Activated naive CD4-positive, alpha-beta T cell treated with anti-CD3 and anti-CD28 coated beads for 36 hours (primary cell): ENCODE measurements at places on chromosomes 7 and 10.

DNA sequence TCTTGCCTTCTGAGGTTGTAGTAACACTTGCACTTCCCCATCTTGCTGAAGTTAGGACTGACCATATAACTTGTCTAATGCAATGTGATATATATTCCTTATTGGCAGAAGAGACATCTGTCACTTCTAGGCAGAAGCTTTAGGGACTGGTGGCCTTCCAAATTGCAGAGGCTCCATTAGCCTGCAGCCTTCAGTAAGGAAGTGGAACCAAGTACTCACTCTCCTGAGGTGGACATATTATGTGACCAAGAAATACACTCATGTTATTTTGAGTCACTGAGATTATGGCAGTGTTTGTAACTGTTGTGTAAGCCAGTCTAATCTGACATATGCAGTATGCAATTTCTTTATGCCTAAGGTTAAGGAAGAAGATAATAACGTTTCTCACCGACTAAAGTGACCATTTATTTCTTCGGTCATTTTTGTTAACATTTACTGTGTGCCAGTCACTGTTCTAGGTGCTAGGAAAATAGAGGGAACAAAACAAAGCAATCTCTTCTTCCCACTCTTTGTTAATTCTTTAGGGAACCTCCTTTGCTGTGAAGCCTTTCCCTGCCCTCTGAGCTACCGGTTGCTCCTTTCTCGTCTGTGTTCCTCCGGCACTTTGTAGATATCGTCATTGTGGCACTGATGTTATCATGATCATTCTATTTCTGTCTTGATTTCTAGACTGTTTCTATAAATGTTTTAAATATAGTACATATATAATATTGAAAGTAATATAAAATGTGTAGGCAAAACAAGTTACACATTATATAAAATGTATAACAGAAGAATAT is 52.9 kb upstream of the HBP1 start:
- no peak for DNase-seq

DNA sequence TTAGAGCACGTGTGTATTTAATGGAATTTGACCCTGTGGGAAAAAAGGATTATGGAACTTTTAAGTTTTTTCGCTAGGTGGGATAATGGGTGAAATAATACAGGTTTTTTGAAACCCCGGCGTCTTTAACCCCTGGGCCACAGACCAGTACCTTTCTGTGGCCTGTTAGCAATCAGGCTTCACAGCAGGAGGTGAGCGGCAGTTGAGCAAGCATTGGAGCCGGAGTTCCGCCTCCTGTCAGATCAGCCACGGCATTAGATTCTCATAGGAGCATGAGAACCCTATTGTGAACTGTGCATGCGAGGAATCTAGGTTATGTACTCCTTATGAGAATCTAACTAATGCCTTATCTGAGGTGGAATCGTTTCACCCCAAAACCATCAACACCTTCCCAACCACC is 28.6 kb downstream of the WAC start:
- DNase-seq, result no peak

GRCh38 chr7:84372712-84373111 is 178.1 kb upstream of the SEMA3A start:
- DNase-seq, result no peak

- DNase-seq, result no peak
Measured at GRCh38 chr10:110540031-110540430, 27.5 kb upstream of the SMC3 start.

DNA sequence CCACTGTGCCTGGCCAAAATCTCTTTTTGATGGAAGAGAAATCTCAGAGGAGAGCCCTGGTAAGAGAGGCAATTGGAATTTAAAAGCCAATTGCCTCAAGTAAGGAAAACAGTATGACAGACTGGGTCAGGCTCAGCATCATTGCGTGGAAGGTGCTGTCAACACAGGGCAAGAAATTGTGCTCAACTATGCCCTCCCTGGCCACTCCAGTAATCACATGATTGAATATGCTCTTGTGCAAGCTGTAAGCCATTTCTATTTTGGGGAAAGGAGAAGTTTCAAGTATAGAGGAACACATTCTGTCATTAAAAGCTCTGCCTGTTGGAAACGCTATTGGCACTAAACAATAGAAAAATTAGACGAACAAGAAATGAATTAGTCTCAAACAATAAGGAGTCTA is 1127.7 kb downstream of the REEP3 start:
- no peak for DNase-seq

- no peak for DNase-seq
Measured at GRCh38 chr7:32765185-32765584, 126.4 kb downstream of the KBTBD2 start.

GRCh38 chr7:2100278-2101208 is 132.2 kb downstream of the MAD1L1 start:
- DNase-seq, result peak; percentile 71

- no peak for DNase-seq
Measured at GRCh38 chr7:142910031-142910433, 23.5 kb downstream of the TRPV5 start.

DNA sequence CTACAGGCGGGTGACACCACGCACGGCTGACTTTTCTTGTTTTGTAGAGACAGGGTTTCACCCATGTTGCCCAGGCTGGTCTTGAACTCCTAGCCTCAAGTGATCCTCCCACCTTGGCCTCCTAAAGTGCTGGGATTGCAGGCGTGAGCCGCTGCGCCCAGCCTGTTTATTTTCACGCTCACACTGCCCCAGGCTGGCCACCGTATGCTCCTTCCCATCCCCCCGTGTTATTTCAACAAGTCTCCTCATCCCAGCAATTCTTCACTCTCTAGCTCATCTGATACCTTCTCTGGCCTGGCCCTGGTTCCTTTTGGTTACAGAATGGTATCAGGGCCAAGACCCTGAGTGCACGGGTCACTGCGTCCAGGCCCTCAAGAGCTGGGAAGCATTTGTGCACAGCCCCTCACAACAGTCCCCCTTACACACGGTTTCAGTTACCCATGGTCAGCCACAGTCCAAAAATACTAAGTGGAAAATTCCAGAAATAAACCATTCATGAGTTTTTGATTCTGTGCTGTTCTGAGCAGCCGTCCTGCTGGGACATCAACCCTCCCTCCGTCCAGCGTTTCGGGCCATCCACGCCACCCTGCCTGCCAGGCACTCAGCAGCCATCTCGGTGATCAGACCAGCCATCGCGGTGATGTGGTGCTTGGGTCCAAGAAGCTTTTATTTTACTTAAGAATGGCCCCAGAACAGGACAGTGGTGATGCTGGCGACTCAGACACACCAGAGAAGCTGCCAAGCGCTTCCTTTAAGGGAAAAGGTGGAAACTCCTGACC is 8.9 kb downstream of the COX19 start:
- DNase-seq, result no peak

DNA sequence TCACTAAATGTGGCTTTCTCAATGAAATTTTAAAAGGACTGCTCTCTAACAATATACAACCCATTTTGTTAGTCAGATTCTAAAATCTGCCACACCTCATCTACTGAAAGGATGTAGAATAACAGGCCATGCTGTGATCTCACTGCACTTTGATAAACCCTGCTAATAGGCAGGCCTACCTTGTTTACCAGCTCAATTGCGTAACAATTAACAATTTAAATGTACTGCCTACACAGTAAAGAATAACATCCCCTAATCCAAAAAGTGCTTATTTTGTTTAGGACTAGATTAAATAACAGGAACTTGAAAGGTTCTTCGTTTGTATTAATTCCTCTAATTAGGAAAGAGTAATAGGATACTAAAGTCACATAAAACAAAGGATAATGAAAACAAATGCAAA is 4.5 kb downstream of the SRI start:
- no peak for DNase-seq

DNA sequence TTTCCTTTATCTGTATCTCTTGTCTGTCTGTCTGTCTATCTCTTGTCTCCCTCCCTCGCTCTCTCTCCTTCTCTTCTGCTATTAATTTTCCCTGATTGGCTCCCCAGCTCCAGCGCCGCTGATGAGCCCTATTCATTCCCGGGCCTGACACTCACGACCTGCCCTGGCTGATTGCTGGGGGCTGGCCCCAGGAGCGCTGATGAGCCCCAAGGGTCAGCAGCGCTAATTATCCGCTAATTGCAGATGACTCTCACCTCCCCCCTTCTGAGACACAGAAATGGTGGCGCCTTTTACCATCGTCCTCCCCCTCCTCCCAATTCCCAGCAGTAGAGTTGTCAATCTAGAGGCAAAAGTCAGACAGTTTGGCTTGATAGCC is 1.3 kb upstream of the GBX1 start:
- no peak for DNase-seq

DNA sequence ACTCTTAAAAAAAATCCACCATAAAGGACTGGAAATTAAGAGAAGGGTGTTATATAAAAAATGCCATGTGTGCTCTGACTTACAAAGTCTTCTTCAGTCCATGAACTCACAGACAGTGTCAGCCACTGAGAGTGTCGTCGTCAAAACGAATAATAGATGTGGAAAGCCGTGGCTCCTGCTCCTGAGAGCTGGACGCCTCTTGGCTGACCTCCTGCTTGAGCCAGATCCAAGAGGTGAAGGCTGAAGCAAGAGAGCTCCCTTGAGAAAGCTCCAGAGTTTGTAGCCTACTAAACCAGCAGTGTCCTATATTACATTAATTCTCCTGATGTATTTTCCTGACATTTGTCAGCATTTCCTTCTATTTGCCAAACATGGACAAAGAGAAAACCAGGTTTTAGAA is 234.3 kb upstream of the C7orf33 start:
- no peak for DNase-seq

DNA sequence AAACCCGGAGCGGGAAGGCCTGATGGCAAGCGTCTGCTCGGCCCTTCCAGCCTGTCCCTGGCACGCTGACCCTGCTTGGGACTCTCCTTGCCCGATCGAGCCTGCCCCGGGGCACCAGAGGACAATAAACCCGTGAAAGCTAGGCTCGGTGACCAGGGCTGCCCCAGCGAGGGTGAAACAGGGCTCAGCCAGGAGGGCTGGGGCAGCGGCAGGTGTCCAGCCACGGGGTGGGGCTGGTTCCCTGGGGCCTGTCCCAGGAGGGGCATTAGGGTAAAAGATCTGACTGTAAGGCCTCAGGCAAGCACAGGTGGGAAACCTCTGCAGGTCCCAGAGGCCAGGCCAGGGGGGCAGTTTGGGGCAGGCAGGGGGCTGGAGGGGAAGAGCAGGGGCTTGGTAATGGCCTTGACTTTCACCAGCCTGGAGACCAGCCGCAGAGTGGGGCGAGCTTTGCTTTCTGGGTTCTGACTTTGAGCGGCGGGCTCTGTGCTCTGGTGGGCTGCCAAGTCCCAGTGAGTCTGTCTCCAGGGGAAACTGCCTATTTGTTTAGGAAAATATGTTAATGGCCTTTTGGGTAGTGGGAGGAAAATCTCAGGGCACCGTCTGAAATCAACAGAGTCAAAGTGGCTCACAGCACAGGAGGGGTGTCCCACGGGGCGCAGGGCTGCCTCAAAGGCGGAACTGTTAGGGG is 68.2 kb upstream of the INPP5A start:
- no peak for DNase-seq

- no peak for DNase-seq
Measured at GRCh38 chr10:58396057-58396456, 10.8 kb downstream of the TFAM start.

DNA sequence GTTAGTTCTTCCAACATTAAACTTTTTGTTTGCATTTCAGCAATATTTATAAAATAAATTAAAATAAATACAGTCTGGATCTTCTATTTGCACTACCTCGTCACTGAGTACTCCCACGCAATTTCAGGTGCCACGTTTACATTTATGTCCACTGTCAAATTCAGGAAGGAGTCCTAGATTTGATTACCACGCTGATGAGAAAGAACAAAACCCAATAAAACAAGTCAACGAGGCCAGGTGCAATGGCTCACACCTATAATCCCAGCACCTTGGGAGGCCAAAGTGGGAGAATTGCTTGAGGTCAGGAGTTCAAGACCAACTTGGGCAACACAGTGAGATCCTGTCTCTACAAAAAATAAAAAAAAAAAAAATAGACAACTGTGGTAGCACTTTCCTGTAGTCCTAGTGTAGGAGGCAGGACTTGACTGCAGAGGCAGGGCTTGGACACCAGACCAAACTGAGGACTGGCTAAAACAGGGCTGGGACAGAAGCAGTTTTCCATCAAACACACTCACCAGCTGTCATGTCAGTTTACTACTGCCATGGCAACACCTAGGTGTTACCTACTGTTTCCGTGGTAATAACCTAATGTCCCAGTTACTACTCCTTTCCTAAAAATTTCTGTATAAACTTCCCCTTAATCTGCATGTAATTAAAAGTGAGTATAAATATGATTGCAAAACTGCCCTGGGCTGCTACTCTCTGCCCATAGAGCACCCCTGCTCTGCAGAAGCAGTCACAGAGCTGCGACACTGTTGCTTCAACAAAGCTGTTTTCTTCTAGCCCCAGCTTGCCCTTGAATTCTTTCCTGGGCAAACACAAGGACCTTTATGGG is 341.7 kb downstream of the PARD3 start:
- DNase-seq, result no peak

DNA sequence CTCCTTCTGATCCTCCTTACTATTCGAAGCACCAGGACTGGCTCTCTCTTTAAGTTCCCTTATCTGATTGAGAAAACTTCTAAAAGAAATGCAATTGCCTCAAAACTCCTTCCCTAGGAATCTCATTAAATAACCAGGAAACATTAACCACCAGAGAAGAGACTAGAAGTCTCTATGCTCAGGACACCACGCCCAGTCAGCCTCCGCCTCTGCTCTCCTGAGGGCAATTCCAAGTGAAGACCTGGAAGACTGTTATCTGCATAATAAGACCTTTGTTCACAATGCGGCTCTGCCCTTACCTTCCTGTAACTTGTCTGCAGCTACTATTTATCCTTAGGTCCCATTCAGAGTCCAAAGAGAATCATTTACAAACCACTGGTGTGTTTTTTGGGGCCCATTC is 78.8 kb downstream of the ELMO1 start:
- DNase-seq, result no peak
